ENCODE measurements at places on chromosomes 6 and 20.

DNA sequence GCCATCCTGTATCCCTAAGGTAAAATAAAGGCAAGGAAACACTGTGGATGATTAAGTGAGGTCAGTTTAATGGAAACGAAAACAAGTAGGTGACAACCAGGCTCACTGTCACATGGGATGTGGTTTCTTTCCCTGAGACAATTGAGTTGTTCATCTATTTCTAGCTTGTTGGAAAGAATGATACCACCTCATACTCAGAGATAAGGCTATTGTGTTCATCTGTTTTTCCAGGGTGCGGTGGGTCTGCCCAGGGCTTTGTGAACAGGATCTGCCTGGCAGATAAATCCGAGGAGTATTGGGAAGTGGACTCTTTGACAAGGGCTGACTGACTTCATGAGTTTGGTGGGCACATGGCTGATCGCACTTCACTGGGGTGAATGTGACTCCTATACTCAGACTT, 80.8 kb upstream of the TIAM2 start:
- DNase-seq: no peak

GRCh38 chr6:126040826-126041225, 54.5 kb downstream of the TRMT11 start:
- no peak for DNase-seq

DNA sequence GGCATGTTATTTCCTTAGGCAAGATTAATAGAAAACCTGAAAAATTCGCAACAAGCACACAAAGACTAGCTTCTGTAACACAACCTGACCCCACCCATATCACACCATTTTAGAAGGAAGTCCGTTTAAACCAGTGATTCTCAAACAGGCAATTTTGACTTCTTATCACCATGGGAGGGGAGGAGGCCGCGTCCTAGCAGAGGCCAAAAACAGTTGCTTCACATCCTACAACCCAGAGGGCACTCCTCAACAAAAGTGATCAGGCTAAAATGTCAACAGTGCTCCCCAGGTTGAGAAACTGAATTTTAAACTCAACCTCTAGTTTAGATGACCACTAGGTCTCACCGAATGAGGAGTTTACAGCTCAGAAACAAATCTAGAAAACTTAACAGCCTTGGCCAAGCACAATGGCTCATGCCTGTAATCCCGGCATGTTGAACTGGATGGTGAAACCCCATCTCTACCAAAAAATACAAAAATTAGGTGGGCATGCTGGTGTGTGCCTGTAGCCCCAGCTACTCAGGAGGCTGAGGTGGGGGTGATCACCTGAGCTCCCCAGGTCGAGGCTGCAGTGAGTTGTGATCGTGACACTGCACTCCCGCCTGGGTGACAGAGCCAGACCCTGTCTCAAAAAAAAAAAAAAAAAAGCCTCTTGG, 3.4 kb downstream of the SNX5 start:
- DNase-seq: no peak

GRCh38 chr6:190596-191395, 101.5 kb upstream of the DUSP22 start:
- DNase-seq: peak; percentile 48

GRCh38 chr6:152977556-152977955, 5.3 kb downstream of the FBXO5 start:
- no peak for DNase-seq
